ENCODE measurements at places on chromosomes 3 and 15.
A peak's percentile ranks its signal among the peaks of the same experiment; 100 is the strongest.

- no peak for DNase-seq
Measured at GRCh38 chr3:133965013-133965570, 64.6 kb downstream of the SLCO2A1 start.

DNA sequence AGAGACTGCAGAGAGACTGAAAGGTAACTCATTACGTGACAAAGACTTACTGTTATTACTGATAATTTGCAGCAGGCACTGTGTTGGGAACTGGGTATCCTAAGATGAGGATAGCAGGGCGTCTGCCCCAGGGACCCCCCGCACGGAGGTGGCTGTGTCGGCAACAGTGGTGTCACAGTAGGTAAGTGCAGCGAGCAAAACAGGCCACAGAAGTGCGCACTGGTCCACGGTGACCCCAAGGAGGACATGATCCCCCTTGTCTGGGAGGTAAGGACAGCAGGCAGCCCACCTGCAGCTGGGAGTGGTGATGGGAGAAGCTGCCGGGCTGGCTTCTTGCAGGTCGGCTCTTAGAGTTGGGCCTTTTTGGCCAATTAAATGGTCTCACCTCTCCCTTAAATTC is 82.9 kb downstream of the FAM43A start:
- no peak for DNase-seq

DNA sequence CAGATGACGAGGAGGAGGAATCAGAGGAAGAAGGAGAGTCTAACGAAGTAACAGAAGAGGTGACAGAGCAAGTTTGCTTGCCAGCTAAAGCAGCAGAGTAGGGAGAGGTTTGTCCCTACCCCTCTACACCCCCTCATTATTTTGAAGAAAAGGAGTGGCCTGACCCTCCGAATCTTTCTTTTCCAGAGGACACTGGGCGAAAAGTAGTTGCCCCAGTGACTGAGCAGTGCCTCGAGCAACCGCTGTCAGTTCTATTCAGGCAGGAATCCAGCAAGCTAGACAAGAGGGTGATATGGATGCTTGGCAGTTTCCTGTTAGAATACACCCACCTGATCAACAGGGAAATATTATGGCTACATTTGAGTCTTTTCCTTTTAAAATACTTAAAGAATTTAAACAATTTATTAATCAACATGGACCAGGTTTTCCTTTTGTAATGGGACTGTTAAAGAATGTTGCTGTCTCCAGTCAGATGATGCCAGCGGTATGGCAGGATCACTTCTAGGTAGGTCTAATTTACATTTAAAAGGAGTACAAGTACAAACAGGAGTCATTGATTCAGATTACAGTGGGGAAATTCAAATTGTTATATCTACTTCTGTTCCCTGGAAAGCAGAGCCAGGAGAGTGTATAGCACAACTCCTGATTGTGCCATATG is 31.9 kb upstream of the ACVR2B start:
- DNase-seq: no peak

- no peak for DNase-seq
Measured at GRCh38 chr15:59159210-59159609, 47.4 kb upstream of the LDHAL6B start.

DNA sequence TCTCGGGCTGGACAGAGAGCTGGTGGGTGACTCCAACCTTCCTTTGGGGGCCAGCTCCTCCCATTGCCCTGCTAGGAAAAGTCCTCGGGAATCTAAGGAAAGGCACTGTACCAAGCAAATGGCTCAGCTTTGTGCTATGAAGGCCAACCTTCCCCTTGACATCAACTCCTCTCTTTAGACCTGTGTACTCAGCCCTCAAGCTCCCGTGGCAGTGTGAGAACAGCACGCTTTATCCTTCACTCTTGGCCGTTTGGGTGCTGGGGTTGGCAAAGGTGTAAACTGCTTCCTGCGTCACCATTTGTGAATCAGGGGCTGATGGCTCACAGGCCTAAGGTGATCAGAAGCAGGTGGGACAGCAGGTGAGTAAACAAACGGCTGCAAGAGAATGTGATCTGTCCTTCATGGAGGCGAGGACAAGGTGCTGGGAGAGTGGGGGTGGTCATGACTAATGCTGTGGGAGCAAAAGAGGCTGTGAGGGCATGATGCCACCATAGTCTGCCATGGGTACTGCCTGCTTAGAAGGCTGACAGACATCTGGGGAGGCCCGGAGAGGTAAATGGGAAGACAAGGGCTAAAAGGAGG is 165.2 kb upstream of the TPM1 start:
- no peak for DNase-seq

- DNase-seq: peak; percentile 50
Measured at GRCh38 chr15:97023488-97023844, 693.0 kb downstream of the NR2F2 start.

DNA sequence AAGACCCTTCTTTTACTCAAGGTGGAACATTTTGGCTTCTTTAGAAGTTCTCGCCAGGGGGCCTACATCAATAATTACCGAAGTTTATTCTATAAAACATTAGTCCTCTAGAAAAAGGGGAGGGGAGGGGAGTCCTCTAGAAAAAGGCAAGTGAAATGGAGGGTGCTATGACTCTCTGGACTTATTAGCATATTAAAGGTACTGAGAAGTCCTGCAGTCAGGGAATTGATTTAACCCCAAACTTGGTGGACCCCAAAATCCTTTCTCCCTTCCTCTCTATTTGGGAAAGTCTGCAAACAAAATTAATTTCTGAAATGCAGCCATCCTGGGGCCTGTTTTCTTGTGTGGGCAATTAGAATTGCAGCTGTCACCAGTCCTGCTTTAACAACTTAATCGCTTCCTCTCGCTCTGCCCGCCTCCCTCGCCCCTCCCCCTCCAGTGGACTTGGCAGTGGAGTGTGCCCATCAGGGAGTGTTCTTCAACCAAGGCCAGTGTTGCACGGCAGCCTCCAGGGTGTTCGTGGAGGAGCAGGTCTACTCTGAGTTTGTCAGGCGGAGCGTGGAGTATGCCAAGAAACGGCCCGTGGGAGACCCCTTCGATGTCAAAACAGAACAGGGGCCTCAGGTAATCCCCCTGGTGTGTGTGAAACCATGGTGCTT is 18.9 kb upstream of the LRRK1 start:
- no peak for DNase-seq

- DNase-seq: no peak
Measured at GRCh38 chr3:170614214-170614966, 28.5 kb upstream of the SLC7A14 start.

DNA sequence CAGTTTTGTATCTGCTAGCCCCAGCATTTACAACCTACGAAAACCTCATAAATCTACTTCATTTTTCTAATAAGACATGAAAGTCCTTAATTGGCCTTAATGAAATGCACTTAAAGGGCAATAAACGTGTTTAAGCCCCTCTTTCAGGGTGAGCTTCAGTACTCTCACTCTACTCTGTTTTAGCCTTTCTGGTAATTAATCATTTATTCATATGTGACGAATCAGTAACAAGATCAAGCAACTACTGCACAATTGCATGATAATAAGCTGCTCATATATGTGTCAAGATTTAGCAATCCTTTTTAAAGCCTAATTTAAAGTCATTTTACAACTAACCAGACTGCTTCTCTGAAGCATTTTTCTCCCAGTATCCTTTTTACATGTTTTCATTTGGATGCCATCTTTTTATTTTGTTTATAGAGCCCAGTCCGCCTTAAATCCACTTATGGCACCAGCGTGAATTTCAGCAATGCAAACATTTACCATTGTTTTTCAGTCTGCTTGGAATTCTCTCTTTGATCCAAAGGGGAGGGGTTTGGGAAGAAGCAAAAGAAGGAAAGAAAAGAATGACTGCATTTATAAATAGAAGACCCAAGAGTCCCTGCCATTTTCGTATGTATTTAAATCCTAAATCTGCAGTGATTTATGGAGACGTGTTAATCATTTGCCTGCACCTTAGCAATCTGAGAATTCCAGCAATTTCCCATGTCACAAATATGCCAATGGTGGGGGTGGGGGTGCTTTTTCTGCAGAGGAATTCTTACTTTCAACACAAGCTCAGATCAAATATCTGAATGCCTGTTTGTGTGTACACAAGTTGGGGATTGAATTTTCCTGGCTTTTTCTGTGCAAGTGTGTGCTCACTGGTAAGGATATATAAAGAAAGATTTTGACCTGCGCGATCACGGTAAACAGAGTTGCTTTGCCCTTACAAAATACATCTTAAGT is 230.8 kb upstream of the TBC1D5 start:
- DNase-seq: no peak

DNA sequence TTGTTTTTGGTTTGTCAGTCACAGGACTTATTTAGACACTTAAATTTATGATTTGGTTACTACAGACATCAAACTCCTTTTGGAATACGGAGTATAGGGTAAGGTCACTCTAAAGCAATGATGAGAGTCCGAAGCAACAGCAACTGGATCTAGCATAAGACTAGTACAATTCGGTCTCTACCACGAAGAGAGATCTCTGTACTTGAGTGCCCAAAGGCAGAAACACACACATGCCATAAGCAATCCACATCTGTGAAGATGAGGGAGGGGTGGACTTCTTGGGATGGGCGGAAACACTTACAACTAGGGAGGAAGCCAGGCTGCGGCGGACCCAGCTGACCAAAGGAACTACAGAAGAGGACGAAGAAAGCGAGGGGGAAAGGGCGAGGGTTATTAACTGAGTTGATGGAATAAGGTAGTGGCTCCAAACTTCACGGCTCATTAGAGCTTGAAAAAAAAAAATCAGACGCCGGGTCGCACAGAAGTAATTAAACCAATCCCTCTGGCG is 595 bp downstream of the DPH6 start:
- peak; percentile 9 for DNase-seq

- no peak for DNase-seq
Measured at GRCh38 chr3:23421811-23422516, 218.8 kb downstream of the UBE2E2 start.

DNA sequence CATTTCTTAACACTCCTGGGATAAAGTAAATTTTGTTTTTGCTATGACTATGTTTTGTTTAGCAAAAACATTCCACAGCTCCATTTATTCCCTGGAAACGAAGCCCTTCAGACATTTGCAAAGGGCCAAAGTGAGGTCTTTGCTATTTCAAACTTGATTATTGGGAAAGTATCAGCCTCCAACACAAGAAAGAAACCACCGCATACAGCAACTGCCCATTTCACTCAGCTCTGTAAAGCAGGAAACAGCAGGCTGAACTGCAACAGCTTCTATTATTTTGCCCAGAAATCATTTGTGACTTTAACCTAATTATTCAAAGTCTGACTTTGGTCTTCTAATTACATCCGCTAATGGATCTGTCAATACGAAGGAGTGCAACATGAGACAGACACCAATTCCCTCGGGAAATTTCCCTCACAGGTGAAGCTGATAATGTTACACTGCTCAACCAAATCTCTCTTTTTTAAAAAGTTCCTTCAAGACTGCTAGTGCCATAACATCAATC is 72.1 kb downstream of the RFTN1 start:
- DNase-seq: no peak

DNA sequence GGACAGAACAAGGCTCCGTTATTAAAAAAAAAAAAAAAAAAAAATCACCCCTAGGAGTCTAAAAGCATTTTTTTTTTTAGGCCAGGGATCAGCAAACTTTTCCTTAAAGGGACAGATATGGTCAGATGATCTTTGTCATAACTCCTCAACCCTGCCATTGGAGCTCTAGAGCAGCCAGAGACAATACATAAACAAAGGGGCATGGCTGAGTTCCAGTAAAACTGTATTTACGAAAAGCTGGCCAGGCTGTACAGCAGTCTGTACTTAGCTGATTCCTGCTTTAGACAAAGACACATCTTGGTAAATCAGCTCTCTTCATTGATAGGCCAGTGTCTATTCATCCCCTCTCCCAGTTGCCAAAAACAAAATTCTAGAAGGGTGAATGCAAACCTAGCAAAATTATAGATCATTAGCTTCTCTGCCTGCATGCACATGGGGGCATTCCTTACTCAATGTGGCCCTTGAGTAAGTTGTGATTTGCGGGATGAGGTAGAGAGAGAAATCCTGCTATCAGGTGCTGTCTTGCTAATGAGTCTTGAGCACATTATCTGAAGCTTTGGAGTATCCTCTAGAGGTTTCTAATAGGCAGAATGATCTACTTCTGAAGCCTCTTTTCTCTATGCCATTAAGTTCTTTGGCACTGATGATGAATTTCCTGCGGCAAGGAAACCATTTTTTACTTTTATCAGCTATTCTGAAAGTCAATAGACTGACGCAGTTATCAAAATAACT is 35.2 kb downstream of the SENP8 start:
- no peak for DNase-seq

DNA sequence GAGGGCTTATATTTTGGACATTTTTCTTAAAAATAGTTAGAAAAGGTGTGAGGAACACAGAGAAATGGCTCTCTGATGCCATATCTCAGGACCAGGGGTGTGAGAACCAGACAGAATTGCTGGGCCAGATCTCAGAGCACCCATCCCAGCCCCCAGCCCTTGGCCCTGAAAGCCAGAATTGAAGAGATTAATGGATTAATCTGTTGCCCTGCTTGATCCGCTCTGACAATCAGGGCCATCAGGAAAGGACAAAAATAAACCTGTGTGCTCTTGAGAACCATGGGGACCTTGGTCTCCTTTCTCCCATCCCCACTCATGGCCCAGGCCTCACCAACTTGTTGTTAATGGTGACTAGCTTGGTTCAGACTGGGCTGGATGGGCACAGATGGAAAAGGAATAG is 113.5 kb downstream of the CADPS start:
- DNase-seq: no peak

All from RPMI8226 (cell line).